ENCODE measurements at places on chromosomes 11 and 22.
A peak's percentile ranks its signal among the peaks of the same experiment; 100 is the strongest.

- no peak for DNase-seq
Observed at GRCh38 chr22:27213766-27214581, 556.6 kb downstream of the MIAT start.

- DNase-seq, result no peak
Observed at GRCh38 chr22:35215993-35216392, 41.3 kb upstream of the HMGXB4 start.

GRCh38 chr22:35940166-35940565, 88.5 kb downstream of the RBFOX2 start:
- DNase-seq, result no peak

DNA sequence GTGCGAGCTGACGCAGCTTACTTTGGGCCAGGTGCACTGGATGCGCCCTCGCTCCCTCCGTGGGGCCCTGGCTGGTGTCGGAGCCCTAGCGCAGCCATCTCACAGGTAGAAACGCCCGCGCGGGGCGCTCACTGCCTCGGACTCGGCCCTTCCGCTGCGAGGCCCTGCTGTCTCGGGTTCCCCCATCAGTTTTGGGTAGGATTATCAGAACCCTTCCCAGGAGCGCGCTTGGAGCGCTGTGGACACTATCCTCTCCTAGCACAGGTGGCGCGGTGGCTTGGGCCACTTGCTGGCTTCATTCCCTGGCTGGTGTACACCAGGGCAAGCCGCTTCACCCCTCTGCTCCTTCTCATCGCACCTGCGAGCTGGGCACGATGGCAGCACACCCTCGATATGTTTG, 35.7 kb upstream of the B3GAT1 start:
- DNase-seq, result no peak

DNA sequence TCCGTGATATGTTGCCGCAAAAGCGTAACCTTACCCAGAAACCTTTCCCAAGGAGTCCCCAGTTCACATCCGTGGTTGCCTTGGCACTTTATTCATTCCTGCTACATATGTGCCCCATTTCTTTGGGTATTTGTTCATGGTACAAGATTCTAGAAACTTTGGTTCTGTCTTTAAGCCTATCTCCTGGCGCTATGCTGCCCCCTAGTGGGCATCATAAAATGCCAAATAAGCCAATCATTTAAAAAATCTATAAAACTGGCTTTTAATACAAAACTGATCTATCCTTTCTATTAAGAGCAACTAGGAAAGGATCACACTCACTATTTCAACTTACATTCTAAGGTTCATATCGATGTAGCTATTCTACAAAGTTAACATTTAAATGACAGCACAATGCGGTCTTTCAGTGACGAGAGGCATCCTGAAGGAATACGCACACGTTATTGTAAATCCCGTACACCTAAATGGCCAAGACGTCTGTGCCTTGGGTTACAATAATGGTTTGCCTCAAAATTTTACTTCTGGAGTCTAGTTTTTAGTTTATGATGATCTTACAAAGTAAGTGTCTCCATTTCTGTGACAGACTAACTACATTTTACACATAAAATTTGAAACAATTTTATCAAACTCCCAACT, 16.2 kb downstream of the PIWIL3 start:
- DNase-seq, result peak; percentile 9

DNA sequence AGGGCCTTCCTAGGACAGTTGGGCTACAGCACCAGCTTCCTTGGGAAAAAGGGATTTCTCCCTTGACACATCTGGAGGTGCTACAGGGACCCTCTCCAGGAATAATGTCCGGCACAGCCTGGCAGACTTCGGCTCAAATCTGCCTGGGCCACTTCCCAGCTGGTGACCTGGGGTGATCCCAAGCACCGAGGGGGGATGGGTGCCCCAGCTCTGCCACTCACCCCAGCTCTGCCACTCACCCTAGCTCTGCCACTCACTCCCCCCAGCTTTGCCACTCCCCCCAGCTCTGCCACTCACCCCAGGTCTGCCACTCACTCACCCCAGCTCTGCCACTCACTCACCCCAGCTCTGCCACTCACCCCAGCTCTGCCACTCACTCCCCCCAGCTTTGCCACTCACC, 9.9 kb downstream of the OSBPL5 start:
- no peak for DNase-seq

GRCh38 chr22:24069721-24070120, 58.6 kb downstream of the CABIN1 start:
- DNase-seq, result no peak

DNA sequence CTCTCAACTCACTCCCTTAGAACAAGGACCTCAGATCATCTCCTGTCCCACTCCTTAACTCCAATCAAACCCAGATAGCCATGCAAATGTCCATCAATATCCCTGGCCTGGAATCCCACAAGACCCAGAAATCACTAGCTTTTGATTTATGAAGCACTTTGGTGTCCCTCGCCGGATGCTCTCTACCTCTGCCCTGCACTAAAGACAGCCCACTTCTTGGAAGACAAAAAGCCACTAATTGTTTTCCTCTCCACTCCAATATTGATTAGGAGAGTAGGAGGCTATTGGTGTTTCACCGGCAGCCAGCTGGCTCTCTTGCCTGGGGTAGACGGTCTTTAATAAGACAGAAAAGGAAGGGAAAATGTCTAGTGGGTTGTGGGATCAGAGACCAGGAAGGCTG, 221.2 kb downstream of the BUD13 start:
- no peak for DNase-seq

- DNase-seq, result no peak
Observed at GRCh38 chr11:89327885-89328284, 150.2 kb downstream of the TYR start.

DNA sequence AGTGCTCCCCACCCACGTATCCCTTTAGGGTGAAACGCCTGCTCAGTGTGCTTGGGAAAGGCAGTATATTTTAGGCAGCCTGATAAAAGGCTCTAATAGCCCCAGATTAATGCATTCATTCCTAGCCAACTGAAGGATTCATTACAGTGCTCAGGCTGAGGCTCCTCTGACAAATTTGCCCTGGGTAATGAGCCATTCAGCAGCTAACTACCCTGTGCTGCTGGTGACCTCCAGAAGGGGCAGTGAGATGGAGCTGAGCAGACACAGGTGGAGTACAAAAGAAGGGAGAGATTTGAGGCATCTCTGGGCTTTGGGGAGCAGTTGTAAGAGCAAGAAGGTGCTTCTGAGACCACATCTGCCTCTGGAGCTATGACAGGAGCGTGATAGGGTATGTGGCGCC, 817.0 kb downstream of the NTM start:
- no peak for DNase-seq

DNA sequence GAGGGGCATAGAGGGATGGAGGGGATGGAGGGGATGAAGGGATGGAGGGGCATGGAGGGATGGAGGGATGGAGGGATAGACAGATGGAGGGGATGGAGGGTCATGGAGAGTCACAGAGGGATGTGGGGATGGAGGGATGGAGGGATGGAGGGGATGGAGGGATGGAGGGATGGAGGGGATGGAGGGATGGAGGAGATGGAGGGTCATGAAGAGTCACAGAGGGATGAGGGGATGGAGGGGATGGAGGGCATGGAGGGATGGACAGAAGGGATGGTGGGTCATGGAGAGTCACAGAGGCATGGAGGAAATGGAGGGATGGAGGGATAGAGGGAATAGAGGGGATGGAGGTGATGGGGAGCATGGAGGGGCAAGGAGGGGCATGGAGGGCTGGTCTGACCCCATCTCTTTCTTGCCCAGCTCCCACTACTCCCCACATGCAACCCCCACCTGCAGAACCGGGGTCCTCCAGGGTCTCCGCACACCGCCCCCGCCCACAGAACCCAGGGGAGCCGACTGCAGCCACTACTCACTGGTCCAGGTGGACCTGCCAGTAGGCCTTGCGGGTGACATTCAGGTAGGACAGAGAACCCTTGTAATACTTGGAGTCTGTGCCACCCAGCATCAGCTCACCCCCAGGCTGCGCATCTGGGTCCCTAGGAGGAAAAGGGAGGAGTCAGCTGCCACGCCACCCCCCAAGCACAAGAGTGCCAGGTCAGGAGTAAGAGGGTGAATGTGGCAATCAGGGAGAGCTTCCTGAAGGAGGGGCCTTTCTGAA, 4.2 kb upstream of the IFITM10 start:
- DNase-seq, result no peak

DNA sequence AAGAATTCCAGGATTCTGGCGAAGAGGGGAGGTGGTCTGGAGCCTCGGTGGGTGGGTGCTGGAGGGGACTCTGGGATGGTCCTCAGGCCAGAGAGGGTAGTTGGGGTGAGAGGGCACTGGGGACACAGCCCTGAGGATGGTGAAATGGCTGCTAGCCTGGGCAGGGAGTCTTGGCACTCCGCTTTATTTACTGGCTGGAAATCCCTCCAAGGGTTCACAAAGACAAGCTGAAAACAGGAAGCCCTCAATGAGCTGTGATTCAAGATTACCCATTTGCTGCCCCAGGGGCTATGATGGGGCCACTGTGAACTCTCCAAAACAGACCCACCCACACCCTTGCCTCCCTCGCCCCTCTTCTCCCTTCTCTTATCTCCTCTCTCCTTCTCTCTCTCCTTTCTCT, 71.9 kb downstream of the FBXO7 start:
- DNase-seq, result no peak

DNA sequence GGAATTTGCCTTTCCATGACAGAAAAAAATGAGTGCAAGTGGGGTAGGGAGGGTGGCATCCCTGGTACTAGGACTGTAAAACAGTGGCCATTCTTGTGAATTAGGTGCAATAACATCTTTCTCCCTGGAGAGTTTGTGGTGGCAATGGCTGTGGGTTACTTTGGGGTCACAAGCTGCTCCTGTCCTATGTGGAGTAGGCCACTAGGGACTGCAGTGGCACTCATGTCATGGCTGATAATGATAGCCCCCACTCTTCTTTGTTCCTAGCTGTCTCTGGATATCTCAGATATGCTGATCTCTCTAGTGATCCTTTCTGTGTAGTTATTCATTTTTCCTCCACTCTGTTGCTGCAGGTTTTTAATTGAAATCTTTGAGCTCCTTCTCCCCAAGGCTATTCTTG, 270.5 kb upstream of the CHORDC1 start:
- no peak for DNase-seq

- no peak for DNase-seq
Observed at GRCh38 chr22:39028281-39028680, 7.4 kb downstream of the APOBEC3D start.

- no peak for DNase-seq
Observed at GRCh38 chr11:35012467-35013191, 96.2 kb downstream of the PDHX start.

GRCh38 chr11:72718101-72718501, 34.1 kb downstream of the ARAP1 start:
- DNase-seq, result no peak

- DNase-seq, result no peak
Observed at GRCh38 chr22:40808018-40808841, 10.9 kb downstream of the SLC25A17 start.

DNA sequence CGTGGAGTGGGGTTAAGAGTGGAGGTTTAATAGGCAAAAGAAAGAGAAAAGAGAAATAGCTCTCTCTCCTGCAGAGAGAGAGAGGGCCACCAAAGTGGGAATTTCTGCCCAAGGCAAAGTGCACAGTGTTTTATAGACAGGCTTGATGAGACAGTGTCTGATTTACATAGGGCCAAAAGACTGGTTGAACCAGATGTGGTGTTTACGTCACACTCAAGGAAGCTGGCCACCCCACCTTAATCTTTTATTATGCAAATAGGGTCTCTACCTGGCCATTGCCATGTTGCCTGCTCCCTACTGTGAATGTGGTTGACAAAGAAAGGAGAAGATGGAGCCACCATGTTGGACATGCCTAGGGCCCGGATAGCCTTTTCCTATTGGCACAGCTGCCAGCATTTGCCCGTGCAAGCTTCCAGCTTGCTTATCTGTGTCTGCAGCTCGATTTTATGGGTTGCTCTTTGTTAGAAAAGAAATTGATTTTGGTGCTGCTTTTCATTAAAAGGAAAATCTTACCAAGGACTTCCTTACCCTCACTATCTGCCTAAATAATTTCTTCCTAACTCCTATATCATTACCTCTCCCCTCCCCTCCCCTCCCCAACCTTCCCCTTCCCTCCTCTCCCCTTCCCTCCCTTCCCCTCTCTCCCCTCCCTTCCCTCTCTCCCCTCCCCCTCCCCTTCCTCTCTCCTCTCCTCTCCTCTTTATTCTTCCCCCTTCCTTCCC, 436.0 kb downstream of the NELL1 start:
- no peak for DNase-seq

DNA sequence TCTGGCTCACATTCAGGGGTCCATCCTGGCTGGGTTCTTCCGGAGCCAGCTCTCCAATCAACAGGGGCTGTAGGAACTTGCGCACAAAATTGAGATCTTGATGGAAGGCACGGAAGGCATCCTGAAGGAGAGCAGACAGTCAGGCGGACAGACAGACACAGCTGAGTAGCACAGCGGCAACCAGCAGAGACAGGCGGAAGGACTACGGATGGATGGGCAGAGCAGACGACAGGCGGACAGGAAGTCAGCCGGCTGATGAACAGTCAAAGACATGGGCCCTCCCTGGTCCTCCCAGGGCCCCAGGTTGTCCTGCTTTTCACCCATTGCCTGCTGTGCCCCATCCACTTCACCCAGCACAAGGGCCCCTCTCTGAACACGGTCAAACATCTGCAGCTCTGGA, 11.3 kb downstream of the FADS3 start:
- DNase-seq, result no peak

GRCh38 chr11:102279641-102280170, 37.6 kb upstream of the BIRC3 start:
- no peak for DNase-seq

DNA sequence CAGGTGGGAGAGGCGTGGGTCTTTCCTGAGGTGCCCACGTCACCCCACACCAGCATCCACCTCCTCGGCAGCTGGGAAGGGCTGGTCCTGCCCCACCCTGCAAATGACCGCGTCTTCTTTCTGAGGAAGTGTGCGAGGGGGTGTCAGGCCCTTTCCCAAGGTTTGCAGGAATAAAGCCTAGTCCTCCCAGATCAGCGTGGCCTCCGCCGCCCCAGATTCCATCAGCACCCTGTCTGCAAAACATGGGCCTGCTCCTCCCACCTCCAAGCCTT, 14.4 kb upstream of the SLC39A13 start:
- DNase-seq, result no peak

GRCh38 chr11:44600839-44601383, 35.4 kb downstream of the CD82 start:
- DNase-seq, result no peak

GRCh38 chr11:819943-820649, 1.4 kb downstream of the PNPLA2 start:
- DNase-seq, result peak; percentile 85

DNA sequence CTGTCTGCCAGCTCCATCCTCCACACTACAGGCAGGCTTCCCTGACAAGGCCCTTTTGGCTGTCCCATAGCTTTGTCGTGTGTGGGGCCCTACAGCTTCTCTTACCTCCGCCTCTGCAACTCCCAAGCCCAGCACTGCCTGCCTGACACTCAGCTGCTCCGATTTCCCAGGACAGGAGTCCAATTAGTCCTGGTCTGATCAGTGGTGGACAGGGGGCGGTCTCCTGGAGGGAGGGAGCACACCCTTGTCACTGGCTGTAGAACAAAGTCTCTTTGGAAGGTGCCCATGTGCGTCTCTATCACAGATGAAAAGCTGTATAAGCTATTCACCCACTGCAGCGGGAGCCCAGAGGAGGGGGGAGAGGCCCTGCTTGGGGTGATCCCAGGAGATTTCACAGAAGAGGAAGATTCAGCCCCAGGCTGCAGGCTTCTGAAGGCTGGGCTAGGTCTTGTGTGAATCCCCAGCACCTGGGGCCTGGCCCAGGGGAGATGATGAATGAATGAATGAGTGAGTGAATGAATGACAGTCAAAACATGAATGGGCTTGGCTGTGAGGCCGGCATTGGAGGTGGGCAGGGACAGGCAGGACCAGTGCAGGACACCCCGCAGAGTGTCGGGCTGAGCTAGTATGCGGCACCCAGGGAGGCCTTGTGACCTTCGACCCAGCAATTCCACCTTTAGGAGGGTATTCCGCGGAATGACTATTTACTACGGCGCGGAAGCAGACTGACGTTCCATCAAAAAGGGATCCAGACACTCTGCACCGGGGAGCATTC, 142.4 kb downstream of the CACNA1I start:
- no peak for DNase-seq
